ENCODE measurements at places on chromosomes 11 and 22.

- DNase-seq = no peak
These were observed 1.3 kb upstream of the ZBTB16 start for GRCh38 chr11:114058026-114058706.

DNA sequence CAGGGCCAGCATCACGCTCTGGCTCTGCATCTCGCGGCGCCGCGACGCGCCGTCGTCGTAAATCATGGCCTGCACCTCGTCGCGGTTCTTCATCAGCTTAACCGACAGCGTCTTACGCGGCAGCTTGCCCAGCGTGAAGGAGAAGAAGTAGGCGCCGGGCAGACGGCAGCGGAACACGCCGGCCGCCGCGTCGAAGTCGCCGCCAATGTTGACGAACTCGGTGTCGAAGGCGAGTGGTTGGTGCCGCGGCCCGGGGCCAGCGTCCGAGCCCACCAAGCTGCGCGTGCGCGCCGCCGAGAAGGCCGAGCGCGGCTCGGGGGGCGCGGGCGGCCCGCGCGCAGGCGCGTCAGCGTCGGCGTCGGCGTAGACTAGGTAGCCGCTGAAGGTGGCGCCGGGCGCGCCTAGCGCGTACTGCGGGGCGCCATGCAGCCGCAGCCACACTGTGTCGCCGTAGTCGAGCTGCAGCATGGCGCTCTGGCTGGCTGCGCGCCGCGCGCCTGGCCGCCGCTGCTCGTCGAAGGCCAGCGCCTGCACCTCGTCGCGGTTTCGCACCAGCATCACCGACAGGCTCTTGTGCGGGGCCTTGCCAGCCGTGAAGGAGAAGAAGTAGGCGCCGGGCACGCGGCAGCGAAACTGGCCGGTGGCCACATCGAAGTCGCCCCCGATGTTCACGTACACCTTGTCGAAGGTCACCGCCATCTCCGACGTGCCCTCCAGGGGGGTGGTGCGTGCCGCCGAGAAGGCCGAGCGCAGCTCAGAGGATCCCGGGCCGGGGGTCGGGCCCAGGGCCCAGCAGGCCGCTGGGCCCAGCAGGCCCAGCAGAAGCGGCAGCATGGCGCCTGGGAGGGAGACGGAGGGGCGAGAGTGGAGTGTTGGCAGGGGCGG is 3.7 kb downstream of the FAM180B start:
- DNase-seq = no peak

DNA sequence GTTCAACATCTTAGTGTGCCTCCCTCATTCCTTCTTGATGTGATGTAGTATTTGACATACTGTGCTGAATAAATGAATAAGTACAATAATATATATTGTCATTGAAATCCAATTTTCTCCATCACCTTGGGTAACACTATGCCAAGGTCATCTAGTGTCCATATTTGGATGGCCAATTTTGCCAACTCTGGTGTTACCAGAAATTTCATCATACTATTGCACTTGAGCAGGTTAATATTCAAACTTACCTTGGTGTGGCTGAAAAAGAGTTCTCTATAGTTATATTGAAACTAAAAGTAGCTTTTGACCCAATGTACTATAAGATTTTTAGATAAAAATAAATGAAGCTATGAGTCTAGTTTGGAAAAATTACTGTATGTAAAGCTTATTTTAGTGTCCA is 98.2 kb upstream of the SLC6A5 start:
- no peak for DNase-seq

- no peak for DNase-seq
These were observed 1684.7 kb upstream of the RAG2 start for GRCh38 chr11:38282718-38283117.

- DNase-seq = no peak
These were observed 56.4 kb downstream of the MN1 start for GRCh38 chr22:27745154-27745553.

Measured in DMS 273 treated with DMSO at 0.1 percent for 48 hours (cell line).